NCI-H1105 (cell line): ENCODE measurements at places on chromosomes 3 and 15.

DNA sequence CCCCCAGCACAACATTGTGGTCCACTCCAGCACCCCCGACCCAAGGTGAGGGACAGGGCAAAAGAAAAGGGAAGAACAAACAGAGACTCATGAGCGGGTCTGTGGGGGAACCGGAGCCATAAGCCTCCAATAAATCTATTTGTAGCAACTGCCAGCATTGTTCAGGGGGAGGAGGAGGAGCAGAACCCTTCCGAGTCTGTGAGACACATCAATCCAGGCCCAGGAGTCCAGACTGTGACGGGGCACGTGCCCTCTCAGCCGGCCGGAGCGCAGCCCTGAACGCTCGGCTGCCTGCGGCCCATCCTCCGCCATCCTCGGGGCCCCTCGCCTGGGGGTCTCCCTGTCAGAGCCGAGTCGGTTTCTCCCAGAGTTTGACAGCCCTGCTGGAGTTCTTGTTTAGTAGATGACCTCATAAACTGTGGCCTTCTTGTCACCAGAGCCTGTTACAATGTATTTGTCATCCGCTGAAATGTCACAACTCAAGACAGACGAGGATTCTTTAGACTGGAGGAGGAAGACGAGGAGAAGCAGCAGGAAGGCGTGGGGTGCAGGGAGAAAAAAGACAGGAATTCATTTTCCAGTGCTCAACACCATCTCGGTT, 47.9 kb downstream of the TLE3 start:
- no peak for DNase-seq

- DNase-seq: no peak
Measured at GRCh38 chr15:78925956-78926743, 18.7 kb downstream of the CTSH start.

GRCh38 chr15:52527911-52528563, 643 bp downstream of the MYO5A start:
- peak; percentile 16 for DNase-seq

GRCh38 chr15:64289550-64289949, 66.4 kb downstream of the CSNK1G1 start:
- DNase-seq: no peak

- DNase-seq: no peak
Measured at GRCh38 chr15:81751256-81751655, 294.6 kb downstream of the MEX3B start.

DNA sequence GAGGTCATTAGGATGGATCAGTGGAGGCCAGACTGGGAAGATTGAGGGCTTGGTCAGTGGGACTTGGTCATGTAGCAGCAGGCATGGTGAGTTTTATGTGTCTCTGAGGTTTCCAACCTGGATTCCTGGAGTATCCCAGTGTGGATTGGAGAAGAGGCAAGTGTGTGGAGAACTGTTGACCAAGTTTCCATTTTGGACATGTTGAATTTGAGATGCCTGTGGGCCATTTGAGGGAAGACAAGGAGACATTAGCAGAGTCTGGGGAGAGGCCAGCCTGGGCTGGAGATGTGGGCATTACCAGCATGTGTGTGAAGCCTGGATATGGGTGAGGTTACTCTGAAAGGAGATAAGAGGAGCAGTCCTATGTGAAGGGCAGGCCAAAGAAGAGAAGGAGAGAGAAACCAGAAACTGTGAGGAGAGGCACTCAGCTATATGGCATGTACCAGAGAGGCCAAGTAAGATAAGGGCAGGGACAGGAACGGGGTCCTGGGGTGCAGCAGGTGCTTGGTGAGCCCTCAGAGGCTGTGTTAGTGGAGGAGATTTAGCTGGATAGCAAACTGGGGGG, 4.3 kb downstream of the SLC25A38 start:
- DNase-seq: no peak

- DNase-seq: no peak
Measured at GRCh38 chr15:78402061-78402610, 35.9 kb upstream of the IREB2 start.

- no peak for DNase-seq
Measured at GRCh38 chr3:160567774-160568173, 2.4 kb upstream of the KPNA4 start.

DNA sequence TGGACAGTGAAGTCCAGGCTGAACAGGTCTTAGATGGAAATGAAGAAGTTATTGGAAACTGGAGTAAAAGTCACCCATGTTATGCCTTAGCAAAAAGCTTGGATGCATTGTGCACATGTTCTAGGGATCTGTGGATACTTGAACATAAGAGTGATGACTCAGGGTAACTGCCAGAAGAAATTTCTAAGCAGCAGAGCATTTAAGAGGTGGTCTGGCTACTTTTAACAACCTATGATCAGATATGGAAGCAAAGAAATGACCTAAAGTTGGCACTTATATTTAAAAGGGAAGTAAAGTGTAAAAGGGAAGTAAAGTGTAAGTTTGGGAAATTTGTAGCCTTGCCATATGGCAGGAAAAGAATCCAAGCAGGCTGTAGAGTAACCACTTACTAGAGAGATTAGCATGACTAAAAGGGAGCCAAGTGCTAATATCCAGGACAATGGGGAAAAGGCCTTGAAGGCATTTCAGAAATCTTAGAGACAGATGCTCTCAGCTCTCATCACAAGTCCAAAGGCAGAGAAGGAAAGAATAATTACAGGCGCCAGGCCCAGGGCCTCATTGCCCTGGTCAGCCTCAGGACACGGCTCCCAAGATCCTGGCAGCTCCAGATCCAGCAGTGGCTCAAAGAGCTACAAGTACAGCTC, 73.9 kb upstream of the KCNH8 start:
- DNase-seq: no peak

DNA sequence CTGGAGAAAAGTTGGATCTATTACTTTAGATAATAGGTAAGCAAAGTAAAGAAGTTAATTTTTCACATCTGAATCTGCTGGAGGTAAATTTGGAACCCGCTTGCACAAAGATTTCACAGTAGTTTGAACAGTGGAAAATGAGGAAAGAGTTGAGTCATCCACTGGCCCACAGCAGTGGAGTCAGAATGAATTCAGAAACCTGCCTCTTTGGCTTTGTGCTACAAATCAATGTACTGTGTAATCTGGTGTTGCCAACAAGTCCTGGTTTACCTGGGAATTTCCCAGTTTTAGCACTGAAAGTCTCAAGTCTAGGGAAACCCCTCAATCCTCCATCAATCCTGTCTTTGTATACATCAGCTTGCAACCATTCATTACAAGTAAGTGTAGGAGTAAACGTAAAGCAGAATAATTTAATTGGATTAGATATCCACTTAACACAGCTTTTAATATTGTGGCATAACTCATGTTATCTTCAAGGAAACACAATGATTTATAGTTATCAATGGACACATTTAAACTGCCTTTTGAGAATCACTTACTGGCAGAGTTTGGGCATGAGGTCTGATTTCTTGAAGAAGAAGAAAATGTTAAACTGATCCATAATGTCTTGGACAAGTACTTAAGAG, 100.6 kb downstream of the DCLK3 start:
- no peak for DNase-seq

DNA sequence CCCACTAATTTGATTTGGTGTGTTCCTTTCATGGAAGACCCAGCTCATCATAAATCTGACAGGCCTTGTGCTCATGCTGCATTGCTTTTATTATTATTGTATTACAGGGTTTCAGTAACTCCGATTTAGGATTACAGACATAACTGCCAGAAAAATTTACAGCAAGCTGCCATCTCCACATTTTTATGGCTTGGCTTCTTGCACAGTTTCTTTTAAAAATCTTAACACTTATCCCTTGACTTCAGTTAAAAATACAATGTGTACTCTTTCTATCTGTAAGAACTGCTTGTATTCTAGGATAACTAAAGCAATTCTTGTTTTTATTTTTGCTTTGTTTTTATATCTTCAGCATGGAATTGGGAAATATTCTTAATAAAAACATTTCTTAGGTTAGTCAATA, 612.2 kb downstream of the DIPK2A start:
- DNase-seq: no peak

DNA sequence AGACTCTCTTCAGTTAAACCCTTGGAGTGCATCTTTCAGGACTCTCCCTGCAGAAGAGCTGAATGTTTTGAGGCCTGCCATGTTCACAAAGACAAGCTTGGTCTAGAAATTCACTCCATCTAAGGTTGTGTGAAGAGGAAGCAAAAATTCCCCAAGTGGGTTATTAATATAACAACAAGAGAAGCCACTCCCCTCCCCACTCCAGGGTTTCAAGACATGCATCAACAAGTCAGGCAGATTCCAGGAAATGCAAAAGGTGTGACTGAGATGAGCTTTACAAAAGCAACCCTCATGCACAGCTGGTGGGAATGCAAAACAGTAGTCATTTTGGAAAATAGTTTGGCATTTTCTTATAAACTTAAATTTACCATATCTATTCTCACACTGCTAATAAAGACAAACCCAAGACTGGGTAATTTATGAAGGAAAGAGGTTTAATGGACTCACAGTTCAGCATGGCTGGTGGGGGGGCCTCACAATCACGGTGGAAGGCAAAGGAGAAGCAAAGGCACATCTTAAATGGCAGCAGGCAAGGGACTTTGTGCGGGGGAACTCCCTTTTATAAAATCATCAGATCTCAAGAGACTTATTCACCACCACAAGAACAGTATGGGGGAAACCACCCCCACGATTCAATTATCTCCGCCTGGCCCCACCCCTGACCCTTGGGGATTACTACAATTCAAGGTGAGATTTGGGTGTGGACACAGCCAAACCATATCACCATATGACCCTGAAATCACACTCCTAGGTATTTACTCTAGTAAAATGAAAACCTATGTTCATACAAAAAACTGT, 31.3 kb downstream of the TARS3 start:
- DNase-seq: no peak

DNA sequence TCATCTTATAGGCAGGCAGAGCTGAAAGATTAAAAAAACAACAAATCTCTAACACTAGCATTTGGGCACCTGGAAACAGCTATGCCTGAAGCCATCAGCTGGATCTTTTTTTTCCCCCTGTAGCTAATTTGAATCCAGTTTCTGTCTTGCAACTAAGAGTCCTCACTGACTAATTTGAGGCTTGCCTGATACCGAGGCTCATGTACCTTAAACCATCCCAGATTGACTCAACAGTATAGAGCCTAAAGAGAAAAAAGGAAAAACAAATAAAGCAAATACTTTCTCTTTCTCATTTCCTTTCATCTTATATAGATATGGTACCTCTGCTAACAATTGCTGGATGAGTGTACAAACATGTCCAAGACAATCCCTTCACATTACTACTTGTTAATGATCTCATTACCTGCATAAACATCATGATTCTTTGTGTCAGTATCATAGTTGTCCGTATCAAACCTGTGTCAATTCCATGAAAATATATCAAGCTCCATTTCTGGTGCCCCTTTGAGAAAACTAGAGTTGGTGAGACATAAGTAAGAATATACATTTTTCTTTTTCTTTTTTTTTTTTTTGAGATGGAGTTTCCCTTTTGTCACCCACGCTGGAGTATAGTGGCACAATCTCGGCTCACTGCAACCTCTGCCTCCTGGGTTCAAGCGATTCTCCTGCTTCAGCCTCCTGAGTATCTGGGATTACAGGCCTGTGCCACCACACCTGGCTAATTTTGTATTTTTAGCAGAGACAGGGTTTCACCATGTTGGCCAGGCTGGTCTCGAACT, 43.1 kb downstream of the BHLHE40 start:
- DNase-seq: no peak

- DNase-seq: no peak
Measured at GRCh38 chr3:139527265-139527664, 12.3 kb downstream of the RBP1 start.

DNA sequence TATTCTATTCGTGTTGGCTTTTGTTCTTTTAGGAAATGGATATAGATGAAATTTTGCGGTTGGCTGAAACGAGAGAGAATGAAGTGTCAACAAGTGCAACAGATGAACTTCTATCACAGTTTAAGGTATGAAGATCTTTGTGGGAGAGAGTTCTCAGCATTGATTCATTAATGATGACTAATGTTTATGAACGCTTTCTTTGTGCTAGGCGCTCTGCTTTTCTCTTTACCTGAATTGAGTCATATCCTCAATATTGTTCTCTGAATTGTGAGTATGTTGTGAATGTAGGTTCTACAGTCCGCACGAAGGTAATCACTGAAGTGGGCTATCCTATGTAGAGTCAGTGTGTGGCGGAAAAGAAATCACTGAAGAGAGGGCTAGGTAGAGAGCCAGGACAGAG, 81.2 kb downstream of the CHD2 start:
- no peak for DNase-seq

DNA sequence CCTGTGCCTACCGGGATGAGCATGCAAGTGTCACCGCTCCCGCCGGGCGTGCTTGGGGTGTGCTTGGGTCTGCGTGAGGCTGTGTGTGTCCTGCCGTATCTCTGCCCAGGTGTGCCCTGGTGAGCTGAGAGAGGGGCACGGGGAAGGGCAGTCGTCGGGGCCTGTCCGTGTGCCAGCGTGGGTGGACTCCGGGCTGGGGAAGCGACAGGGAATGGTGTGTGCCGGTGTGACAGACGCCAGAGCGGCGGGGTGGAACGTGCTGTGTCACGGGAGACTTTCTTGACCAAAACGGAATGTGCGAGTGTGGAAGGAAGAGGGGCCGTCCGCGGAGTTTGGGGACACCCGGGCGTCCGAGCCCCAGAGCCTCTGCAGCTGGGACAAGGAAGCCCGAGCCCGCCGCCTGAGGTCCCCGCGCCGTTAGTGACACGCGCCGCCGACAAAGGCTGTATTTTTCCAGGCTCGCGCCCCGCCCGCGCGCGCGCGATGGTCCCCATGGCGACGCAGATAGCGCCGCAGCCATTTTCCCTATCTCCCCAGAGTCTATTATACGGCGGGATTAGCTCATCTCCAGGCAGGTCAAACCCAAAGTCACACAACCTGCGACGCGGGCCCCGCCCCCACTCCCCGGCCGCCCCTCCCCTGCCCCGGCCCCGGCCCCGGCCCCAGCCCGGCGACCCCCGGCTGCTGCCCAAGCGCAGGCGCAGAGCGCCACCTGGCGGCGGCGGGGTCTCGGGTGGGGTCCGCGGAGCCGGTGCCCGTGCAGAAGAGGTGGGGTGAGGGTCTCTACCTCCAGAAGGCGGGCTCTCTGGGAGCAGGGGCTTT, 4.5 kb upstream of the GATA2 start:
- peak; percentile 95 for DNase-seq

DNA sequence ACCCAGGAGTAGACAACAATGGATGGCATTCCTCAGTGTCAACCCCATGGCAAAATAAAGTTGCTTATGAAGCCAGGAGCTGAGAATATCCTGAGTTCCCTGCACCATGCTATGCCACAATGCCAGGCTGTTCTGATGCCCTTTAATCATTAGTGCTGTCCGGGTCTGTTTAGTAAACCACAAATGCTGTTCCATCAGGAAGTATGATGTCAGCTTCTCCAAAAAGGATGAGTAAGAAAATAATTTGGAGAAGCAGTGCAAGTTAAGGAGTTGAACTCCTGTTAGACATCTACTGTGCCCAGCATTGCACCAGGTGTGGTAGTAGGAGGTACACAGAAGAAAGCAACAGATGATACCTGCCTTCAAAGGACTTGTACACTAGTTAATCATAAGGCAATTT, 67.9 kb upstream of the GUCA1C start:
- DNase-seq: no peak

DNA sequence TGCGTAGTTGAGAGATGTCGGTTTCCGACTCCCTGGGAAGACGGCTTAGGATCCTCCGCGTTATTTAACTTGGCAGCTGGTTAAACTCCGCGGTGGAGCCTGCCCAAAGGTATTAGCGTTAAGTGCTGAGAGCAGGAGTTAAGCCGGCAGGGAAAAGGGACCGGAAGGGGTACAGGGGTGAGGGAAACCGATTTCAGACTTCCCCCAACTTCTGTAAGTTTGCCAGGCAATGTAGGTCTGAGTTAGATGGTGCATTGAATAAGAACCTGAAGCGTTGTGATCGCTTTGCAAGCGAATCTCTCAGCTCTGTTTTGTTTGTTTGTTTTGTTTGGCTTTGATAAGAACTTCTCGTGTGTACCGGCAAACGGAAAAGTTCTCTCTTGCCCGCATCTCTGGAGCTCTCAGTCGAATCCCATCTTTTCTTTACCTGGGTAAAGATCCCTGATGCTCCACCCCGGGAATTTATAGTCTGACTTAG, 6.0 kb upstream of the FEZF2 start:
- DNase-seq: no peak
